SK-N-MC (cell line): ENCODE measurements at places on chromosomes 4 and X.

DNA sequence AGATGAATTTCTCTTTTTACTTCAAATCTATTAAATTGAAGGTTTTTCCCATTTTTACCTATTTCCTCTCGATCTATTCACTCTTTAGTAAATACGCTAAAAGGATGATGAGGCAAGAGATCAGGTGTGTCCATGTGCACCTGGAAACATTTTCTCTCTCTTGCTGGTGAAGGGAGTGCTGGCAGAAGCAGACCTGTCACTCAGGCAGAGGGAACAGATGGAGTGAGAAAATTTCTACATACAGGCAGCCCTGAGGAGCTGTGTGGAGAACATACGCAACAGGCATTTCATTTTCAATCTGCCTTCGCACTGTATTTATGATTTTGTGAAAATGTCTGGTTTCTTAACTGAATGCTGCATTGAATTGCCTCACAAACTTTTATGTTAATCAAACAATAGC is 249.5 kb downstream of the GPM6A start:
- no peak for DNase-seq

DNA sequence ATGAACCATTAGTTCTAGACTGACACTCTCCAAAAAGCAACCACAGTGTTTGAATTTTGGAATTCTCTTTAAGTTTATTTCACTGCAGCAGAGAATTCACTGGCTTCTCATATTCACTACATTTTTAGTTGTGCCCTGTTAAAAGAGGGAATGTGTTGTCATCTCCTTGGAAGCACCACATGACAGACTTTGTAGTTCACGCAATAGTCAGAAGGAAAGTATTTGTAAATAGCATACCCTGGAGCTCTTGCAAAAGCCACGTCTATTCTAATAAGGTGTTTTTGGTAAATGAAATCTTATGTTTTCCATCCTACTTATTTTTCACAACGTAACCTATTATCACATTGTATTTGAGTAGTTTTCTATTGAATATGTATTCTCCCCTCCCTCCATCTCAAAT is 25.8 kb downstream of the DOCK11 start:
- no peak for DNase-seq

- DNase-seq = no peak
Measured at GRCh38 chr4:165207016-165207430, 338 bp upstream of the KLHL2 start.

DNA sequence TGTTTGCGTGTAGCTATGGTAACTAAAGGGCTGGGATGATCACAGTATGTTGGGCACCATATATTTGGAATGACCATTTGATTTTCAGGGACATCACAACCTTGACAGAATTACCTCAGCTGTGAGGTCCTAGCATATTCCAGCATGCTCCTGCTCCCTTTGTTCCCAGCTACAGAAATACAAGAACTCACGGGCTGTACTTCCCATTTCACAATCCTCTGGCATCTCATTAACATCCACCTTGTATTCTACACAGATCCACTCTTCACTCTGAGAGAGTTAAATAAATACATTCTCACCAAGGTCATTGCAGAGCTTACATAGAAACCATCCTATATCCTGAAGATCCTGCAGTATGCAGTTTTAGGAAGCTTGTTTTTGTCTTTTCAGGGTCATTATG is 169.7 kb downstream of the FRMPD4 start:
- no peak for DNase-seq

DNA sequence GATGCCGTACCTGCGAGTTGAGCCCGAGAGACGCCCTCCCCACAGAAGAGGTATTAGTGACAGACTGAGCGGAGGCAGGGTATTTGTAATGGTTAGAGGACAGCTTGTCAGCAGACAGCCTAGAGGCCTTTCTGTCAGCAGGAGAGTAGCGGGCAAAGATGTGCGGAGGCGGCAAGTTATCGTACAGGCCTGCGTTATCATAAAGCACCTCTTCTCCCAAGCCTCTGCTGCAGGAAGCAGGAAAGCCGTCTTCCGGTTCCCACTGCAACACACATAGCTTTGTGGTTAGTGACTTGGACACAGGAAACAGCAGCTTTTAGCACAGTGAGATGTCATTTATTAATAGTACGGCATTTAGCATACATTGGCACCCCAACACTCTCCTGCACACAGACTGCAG is 158.3 kb downstream of the AFAP1 start:
- DNase-seq = no peak

DNA sequence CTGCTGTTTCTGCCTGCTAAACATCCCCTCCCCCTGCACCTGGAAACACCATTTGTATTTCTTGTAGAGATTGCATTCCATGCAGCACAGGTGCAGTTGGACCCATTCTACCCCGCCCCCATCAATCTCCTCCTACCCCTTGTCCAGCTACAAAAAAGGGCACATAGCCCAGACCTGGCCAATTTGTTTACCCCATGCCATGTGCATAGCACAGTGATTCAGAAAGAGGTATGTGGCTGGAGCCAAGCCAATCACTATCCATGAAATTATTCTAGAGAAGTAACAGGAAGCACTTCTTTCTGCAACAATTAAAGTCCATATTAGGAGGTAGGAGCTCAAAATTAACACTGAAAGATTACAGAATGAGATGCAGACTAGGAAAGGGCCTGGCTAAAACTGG is 20.2 kb upstream of the TMEM184C start:
- no peak for DNase-seq

- no peak for DNase-seq
Measured at GRCh38 chr4:2652415-2653160, 103.5 kb downstream of the TNIP2 start.

- DNase-seq = no peak
Measured at GRCh38 chr4:40056716-40057585, at the start of gene N4BP2. N4BP2 (plus strand) TSS chr4:40056850; CDS start chr4:40097341, 40,491 bp downstream.

DNA sequence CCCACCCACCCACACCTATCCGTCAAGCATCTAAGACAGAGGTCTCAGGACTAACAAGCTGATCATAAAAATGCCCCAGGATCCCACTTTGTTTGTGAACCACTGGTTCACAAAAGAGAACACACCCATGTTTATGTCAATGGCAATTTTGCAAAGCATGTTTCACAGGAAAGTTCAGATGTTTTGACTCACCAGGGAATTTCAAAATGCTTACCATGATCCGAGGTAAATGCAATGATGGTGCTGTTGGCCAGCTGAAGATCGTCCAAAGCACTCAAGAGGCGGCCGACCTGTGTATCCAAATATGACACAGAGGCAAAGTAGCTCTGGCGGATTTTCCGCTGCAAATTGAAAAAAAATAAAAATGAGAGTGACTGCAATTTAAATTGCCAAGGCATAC is 15.0 kb downstream of the IDS start:
- no peak for DNase-seq

DNA sequence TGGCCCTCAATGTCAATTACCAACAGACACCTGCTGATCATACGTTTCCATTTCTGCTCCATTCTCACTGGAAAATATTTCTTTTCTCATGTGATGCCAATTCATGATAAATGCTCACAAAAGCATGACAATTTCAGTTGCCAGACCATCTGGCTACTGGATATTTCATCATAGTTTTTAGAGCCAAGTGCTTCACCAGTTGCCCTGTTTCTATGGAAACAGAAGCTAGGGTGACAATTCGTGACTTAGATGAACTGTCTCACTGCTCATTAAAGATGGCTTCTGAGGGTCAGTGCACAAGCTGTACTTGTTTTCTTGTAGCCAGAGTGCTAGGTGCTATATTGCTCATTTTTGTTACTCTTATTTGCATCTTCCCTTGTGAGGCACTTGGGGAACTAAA is 184.9 kb downstream of the COMMD8 start:
- no peak for DNase-seq

- DNase-seq = no peak
Measured at GRCh38 chr4:3532751-3533422, 665 bp upstream of the LRPAP1 start.

DNA sequence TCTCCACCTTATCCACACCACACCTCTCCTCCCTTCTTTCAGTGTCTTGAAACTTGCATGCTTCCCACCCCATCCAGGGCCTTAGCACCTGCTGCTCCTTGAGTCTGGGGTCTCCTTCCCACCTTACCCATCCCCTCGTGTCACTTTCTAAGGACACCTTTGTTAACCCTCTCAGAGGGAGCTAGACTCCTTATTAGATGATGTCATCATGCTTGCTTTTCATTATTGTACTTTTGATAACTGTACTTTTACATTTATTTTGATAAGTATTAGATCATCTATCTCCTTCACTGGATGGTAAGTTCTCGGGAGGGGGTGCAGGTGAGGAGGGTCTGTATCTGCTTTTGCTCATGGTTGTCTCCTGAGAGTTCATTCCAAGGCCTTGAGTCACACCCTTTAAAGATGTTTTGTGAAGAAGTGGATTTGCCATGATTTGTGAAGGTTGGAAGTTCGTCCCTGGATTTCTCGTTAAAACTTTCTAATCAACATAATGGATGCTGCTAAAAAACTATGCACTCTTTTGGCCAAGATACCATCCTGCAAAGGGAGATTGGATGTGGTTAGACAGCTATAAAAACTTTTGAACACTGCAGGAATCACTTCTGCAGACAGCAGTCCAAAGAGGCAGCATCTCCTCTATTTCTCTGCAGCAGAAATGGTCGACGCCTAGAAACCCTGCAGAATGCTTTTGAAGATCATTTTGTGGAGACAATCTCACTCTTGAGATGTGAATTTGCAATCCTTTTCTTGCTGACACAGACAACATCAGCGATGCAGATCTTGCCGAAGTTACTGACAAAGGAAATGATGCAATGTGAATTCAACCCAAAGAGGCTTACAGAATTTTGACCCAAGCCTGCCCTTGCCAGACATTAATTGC is 69.6 kb downstream of the ENPP6 start:
- DNase-seq = peak; percentile 81

DNA sequence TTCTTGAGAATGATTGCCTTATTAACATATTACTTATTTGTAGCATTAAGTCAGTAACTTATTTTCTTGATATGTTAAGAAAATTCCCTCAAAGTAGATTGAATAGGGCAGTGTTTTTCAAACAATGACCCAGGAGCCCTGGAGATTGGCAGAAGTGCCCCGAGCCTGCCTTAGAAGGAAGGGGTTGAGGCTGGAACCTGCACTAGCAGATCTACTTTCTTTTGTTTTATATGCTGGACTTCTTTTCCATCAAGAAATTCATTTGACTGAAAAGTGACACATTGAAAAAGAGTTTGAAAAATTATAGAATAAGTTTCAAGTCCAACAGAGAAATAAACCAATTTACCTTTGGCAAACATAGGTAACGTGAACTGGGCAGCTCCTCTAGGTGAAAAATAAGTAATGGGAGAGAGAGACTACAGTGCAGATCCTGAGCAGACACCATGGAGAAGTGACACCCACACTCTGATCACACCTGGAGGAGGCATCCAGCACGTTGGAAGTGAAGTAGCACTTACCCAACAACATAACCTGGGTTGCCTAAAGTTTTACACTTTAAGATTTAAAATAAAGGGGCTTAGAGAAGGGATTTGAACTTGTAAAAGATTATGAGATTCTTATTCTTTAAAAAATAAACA is 18.6 kb downstream of the ARSJ start:
- no peak for DNase-seq

- DNase-seq = no peak
Measured at GRCh38 chr4:87114245-87115062, 106.0 kb downstream of the KLHL8 start.

GRCh38 chrX:79371640-79372039 is 4.5 kb upstream of the ITM2A start:
- no peak for DNase-seq

DNA sequence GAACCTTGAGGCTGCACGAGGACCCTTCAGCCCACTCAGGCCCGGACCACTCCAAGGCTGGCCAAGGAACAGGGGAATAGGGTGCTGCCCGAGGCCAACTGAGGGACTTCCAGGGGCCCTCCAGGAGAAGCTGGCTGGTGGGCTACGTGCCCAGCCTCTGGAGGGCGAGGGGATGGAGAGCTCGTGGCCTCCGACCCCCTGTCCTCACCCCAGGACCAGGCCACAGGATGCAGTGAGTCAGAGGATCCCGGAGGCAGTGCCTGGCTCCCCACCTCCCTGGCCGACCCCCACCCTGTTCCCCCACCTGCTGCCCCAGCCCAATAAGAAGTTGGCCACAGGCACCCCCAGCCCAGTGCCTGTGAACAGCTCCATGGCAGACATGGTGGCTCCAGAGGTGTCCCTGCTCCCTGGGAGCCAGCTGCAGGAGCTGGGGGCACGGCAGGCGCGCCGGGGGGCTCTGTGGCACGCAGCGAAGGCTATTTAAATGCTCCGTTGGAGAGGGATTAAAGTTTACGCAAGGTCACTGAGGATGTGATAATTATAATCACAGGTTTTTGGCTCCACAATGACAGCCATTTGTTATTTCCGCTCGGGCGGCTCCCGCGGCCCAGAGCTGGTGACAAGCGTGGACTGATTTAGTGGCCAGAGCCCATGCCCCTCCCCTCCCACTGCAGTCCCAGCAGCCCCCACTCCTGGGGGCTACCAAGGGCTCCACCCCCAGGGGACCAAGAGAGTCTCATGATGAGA is 95.7 kb upstream of the NKX1-1 start:
- no peak for DNase-seq
